Stimulated activated CD4-positive, alpha-beta T cell treated with anti-CD3 and anti-CD28 coated beads, TNF-alpha, amount 100 ng/mL, for 24 hours (primary cell): ENCODE measurements at places on chromosomes 12 and 14.

DNA sequence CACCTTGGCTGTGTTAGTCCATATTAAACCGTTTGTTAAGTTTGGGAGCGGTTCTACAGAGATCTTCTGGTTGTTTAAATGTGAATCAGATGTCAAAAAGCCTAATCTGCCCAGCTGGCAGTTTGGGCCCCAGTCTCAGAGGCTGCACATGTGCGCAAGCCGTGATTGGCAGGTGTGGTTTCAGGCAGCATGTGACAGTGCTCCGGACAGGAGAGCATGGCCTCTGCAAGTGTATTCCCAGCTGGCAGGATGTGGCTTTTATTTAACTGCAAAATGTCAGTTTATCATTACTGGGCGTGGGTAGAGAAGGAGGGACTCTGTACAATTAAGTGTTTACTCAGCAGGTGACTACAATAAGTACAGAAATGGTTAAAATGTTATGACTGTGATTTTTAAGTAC, 77.5 kb downstream of the PELI2 start:
- no peak for DNase-seq

- no peak for DNase-seq
These were observed 10.3 kb upstream of the PCNX1 start for GRCh38 chr14:70896981-70897380.

DNA sequence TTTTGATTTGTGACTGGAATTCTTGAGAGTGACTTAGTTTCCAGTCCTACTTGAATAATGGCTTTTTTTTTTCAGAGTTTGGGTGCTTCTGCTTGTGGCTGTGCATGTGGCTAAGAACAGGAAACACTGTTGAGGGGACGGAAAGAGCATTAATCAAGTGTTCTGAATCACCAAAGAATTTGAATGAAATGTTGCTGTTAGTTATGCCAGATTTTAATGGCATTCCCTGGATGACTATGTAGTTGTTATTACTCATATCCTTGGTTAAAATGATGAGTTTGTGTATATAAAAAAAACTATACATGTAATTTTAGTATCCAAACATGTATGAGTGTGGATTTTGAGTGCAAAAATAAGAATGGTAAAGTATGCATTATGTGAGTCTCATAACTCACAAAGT, 347.9 kb downstream of the BCAT1 start:
- no peak for DNase-seq

- DNase-seq, result no peak
These were observed 216.1 kb downstream of the NUAK1 start for GRCh38 chr12:105922670-105923102.

DNA sequence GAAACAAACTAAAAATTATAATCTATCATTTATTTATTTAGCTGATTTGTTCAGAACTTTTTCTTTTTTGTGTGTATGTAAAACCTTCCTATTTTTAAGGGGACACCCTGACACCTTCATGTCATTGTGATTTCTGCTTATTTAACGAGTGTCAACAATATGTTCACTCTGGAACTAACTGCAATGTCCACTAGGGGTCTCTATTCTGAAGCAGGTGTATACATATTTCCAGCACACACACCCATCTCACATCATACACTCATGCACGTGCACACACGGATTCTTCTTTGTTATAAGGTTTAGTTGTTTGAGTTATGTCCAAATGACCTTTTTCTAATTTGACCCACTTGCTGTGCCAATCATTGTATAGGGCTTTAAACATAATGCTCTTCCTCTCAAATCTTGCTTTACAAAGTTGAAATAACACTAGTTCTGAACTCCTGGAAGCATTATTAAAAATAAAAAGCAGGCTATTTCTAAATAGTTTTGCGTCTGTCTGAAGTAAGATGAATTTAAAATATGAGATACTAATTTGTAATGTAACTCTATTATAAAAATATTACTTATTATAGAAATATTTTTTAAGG, 15.5 kb downstream of the E2F7 start:
- no peak for DNase-seq

DNA sequence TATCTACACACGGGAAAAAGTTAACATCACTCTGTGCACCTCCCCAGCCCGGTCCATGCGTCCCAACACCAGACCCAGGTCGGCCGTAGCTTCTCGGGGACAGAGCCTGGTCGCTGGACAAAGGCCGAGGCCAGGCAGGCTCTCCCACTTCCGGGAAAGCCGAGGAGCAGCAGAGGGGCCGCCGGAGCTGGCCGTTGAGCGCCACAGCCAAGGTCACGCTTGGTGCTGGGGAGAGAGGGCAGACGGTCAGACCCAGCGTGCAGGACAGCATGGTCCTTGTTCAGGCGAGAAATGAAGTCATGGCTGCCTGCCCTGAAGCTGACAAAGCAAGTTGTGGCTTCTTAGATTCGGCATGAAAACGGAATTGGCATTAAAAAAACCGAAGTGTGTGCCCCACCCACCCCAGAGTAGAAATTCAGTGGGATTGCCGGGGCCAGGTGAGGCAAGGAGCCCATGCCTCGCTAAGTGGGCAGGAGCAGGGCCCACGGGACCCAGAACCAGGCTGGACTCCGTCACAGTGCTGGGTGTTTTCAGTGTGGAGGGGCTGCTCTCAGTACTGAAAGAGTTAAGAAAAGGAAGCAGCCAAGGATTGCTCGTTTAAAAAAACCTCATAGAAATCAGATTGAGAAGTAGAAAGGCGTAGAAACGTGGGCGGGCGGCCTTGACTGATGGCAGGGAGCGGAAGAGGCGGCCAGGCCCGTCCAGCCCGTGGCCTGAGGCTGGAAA, 4.3 kb downstream of the ARL6IP4 start:
- DNase-seq, result no peak

DNA sequence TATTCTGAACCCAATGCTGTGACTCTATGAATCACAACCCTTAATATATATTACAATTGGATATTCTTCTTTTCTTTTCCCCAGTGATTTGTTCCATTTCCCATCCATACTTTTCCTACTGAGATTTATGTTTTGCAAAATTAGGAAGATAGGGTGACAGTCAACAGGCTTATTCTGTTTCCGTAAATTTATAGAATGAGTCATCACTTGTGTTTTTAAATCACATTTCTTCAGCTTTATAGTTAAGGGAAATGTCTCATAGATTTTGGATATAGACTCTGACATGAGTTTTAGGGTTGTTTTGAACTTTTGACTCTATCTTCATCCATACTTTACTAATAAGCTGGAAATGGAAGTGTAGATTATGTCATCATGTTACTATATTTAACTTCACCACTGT, 661.6 kb upstream of the FBXO33 start:
- no peak for DNase-seq

DNA sequence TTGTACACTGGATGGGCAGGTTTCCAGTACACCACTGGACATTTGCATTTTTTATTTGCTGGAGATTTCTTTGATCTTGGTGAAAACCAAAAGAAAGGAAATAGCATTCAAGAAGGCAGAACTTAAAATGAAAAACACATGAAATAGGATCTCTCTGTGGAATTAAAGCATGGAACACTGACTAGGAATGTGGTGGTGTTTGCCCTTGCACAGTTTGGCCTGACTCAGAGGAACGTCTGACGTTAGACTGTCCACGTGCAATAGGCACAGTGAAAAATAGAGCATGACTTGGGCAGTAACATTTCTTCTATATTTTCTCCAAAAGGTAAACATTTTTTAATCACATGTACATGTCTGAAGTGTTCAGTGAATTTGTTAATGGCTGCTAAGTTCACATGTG, 474.1 kb upstream of the PRICKLE1 start:
- no peak for DNase-seq

- no peak for DNase-seq
These were observed 44.8 kb downstream of the ARHGAP5 start for GRCh38 chr14:32121948-32122347.

- DNase-seq, result no peak
These were observed 7.5 kb upstream of the PYROXD1 start for GRCh38 chr12:21429994-21430393.

GRCh38 chr14:61631045-61631687, 64.1 kb upstream of the HIF1A start:
- DNase-seq, result no peak

DNA sequence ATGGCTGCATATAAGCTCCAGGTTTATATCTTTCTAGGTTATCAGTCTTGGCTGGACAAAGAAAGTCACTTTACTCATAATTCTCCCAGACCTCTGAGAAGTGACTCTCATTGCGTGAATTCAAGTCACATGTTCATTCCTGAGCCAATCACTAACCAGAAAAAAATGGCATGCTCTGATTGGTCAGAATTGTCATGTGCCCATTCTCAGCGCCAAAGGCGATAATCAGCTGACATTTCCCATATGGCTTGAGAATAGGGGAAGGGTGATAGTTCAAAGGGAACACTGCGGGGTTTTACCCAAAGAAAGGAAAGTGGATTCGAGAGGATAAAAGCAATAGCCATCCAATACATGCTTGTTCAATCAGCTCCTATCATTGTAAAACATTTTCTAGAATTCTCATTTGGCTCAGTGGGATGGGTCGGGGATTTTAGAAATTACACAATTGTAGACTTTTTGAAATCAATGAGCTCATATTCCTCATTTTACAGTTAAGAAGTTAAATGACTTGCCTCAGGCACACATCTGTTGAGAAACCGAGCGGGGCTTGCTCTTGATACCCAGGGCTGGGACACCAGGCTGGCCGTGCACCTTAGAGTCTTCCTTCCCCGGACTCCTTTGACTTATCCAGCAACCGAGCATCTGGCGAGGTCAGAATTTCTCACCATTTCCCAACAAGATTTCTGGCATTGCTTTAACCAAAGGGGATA, 454.0 kb upstream of the TBX3 start:
- DNase-seq, result no peak

GRCh38 chr12:126936181-126936851, 1330.7 kb upstream of the TMEM132C start:
- DNase-seq, result no peak

- no peak for DNase-seq
These were observed 17.2 kb downstream of the WSCD2 start for GRCh38 chr12:108146035-108146893.

DNA sequence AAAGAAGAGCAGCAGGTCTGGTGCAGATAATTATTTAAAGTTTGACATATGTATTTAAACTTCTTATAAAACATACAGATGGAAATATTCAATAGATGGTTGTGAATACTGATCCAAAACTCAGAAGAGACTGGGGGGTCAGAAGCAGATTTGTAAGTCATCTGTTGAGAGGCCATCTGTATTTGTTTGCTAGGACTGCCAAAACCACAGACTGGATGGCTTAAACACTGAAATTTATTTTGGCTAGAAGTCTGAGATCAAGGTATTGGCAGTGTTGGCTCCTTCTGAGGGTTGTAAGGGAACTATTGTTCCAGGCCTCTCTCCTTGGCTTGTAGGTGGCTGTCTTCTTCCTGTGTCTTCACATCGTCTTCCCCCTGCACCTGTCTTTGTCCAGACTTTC, 153.9 kb downstream of the LRRK2 start:
- no peak for DNase-seq

DNA sequence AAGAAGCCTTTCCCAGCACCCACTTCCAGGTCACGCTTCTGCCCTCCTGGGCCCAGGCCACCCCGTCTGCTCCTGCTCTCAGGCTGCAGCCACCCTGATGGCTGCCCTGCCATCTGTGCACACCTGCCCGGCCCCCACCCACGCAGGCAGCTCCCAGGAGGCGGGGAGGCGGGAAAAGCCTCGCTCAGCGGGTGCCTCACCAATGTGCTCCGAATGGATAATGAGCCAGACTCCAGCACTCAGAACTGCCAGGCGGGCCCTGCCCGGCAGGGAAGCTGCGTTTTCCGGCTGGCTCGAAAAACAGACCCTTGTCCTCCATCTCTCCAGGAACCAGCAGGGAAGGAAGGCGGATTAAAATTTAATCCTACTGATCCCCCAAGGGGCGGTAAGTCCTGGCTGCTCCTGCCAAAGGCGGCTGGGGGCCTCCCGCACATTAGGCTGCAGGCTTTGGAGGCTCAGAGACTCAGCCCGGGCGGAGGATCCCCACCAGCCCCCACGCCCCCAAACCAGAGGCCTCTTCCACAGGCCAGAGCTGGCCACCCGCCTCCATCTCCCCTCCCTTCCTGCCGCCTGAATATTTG, 104.0 kb downstream of the NCOR2 start:
- no peak for DNase-seq

DNA sequence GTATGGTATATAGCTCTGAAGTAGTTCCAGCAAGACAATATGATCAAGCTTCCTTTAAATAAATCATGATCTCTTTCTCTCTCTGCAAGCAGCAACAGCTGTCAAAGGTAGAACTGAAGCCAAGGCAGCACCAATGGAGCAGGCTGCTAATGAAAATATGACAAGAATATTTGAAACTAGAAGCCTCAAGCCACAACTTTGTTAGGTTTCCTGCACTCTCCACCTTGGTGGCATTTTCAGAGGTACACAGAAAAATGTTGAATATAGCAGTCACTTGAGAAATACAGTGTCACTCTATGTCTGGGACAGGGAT, 43.8 kb upstream of the PSMA6 start:
- no peak for DNase-seq

GRCh38 chr12:24553259-24553658, 395.6 kb downstream of the BCAT1 start:
- DNase-seq, result no peak

DNA sequence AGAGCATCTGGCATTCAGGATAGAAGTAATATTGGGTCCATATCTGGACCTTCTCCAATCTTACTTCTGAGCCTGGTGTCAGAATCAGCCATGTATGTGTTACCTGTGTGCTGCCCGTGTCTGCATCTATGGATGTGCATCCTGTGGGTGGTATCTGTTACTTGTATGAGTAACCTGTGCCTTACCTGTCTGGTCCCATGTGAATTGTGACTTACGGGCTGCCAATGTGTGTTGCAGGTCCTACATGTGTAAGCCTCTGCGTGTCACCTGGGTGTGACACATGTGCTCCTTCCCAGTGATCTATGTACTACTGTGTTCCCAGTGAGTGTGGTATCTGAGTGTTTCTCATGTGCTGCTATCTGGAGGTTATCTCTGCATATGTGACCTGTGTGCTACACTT, 208.4 kb downstream of the ADGRD1 start:
- DNase-seq, result no peak
